ENCODE measurements at places on chromosomes 13 and 19. TPM values are rescaled to one million over a fixed set of nuclear protein-coding genes. Genes with fewer than 3 reads are reported as not detected.

Gene ZNF665
- total RNA-seq, result 2.2 TPM

DNA sequence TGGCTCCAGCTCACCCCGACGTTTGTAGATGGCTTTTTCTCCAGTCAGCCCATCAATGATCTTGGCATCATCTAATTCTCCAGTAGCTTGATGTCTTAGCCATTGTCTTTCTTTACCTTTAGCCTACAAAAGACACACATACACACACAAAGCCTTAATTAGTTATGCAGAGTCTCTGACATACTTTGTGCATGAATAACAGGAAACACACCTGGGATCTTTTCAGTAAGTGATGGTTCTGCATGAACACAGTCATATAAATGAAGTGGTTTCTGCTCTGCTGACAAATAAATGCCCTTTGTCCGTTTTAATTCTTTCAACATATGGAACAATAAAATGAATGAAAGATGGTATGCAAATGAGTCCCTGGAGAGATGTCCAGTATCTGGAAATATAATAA is 133.3 kb downstream of the RGCC start:
- H3K36me3 ChIP-seq, result peaks cover 5% of the 10 kb centered on the region
- no peak overlapping the region for H3K4me3 ChIP-seq
- no peak for DNase-seq
- no peak overlapping the region for H3K27ac ChIP-seq

DNA sequence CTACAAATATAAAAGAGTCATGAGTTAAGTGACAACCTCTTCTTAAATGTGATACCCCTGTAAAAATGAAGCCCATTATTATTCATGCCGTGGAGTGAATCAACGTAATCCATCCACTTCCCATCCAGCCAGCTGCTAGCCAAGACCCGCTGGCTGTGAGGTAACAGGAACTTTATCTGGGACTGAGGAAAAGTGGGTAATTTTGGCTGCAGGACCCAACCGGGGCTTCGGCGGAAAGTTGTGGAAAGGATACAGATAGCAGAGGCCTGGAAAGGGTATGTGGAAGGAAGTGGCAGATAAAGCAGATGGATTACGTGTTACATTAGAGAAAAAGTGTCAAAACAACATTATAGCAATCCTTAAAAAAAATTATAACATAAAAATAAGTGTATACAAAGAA is 48.3 kb downstream of the SLC7A1 start:
- peaks cover 14% of the 10 kb centered on the region for H3K36me3 ChIP-seq
- no peaks in the 10 kb centered on the region for H3K4me1 ChIP-seq
- no peaks in the 10 kb centered on the region for H3K27me3 ChIP-seq
- no peak overlapping the region for H3K27ac ChIP-seq
- no peak for DNase-seq
- no peak overlapping the region for H3K4me3 ChIP-seq

GRCh38 chr13:95298169-95298965 is 2.9 kb downstream of the ABCC4 start:
- H3K27ac ChIP-seq, result no peak overlapping the region
- H3K4me3 ChIP-seq, result no peak overlapping the region

Data from right atrium auricular region (tissue), 2 donors.